ENCODE measurements at places on chromosomes 7 and 10.
A peak's percentile ranks its signal among the peaks of the same experiment; 100 is the strongest.

- peak; percentile 3 for DNase-seq
These were observed 40.0 kb upstream of the AGR3 start for GRCh38 chr7:16921644-16922257.

DNA sequence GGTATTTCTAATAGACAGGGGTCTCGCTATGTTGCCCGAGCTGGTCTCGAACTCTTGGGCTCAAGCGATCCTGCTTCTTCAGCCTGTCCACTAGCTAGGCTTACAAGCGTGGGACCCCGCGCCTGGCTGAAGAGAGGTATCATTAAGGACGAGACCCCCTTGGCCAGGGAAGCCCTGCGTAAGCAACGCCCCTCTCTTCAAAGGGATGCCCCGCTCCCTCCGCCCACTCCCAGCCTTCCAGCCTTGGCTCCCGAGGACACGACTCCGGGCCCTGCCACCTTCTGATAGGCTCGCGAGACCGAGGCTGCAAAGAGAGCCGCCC is 220 bp upstream of the ZKSCAN5 start:
- DNase-seq, result no peak

DNA sequence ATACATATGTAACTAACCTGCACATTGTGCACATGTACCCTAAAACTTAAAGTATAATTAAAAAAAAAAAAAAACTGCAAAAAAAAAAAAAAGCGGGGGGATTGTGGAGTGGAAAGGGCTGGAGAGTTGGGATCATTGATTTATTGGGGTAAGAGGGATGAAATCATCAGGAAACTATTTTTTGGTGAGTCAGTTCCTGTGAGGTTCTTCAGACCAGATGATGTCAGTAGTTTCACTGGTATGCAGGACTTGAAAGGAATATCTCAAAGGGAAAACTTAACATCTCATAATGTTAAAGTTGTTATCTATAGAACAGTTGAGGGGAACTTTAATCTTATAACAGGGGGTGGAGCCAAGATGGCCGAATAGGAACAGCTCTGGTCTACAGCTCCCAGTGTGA is 32.6 kb upstream of the TECTB start:
- DNase-seq, result no peak

- no peak for DNase-seq
These were observed 182.4 kb downstream of the PLXNA4 start for GRCh38 chr7:132393789-132394261.

DNA sequence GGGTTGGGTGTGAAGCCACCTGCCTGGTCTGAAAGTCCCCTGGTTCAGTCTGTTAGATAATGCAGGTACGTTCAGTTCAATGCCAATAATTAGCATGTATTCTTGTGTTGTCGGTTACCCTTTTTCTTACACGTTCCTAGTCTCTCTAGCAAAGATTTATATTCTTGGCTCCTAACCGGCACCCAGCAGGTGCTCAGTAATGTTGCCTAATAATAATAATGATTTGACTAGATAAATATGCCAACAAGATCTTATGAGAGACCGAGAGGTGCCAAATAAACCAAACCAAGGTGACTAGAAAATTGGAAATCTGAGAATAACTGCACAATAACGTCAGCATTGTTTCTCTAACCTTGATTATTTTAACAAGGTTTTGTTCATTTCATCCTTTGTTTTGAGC is 1.1 kb upstream of the SMIM30 start:
- no peak for DNase-seq

DNA sequence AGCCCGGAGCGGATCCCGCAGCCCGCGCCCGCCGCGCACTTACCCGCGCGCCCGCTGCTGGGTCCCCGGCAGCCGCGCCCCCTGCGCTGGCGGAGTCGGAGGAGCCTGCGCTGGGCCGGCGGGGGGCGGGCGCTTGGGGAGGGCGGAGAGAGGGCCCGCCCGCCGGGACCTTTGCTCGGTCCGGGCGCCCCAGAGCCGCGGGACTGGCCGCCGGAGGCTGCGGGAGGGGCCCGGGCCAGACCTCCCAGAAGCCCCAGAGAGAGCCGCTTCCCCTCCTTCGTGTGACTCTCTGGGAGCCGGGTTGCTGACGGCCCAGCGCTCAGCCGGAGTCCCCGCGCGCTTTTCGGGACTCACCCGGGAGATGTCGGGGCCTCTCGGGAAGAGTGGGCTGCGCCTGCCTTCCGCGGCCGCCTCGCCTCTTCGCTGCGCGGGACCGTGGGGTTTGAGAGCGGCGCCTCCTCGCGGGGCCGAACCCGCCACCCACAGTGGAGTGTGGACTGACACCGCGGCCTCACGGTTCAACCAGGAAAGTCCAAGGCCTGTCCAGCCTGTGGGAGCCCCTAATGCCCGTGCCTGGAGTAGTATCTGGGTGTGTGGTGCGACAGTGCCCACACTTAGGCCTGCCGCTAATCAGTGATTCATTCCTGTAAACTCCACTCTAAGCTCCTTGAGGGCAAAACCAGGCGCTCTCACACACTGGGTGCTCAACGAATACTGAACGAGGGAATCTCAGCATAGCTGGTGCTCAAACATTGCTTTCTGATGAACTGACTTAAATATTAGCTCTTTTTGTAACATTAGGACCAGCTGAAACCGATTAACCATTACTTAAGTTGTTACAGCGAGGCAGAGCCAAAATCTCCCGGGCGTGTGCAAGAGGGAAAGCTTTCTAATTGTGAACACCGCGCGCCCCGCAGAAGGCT is at the start of gene GSDME:
GSDME (minus strand) TSS at position 112 of the 923 bp plus-strand sequence. CDS start 7,690 bp downstream, outside the sequence.
- peak; percentile 54 for DNase-seq

GRCh38 chr7:102973096-102973802 is 60.4 kb downstream of the LRRC17 start:
- DNase-seq, result no peak

- no peak for DNase-seq
These were observed 826.9 kb downstream of the CNTNAP2 start for GRCh38 chr7:146943483-146943882.
